Osteoblast (primary cell): ENCODE measurements at places on chromosomes 1 and 21. TPM values are rescaled to one million over a fixed set of nuclear protein-coding genes. Genes with fewer than 3 reads are reported as not detected.

- no peaks in the 10 kb centered on the region for H3K4me1 ChIP-seq
- no peaks in the 10 kb centered on the region for H3K27me3 ChIP-seq
- no peak overlapping the region for H3K27ac ChIP-seq
- no peak overlapping the region for H3K4me3 ChIP-seq
- no peak for DNase-seq
- H3K36me3 ChIP-seq = no peaks in the 10 kb centered on the region
These were observed 237.3 kb downstream of the S1PR1 start for GRCh38 chr1:101474039-101474665.

DNA sequence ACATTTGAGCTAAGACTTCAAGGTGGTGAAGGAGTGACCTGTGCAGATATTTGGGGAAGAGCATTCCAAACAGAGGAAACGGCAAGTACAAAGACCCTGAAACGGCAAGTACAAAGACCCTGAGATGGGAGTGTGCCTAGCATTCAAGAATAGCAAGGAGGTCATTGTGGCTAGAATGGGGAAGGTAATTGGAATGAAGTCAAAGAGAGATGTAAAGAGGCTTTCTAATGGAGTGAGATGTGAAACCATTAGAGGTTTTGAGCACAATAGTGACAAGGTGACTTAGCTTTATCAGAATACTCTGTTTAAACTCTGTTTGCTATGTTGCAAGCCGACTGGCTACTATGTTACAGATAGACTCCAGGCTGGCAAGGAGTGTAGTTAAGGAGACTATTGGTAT is 4.4 kb downstream of the CDC7 start:
- peaks cover 5% of the 10 kb centered on the region for H3K36me3 ChIP-seq
- H3K4me3 ChIP-seq = no peak overlapping the region
- peaks cover 19% of the 10 kb centered on the region for H3K4me1 ChIP-seq
- no peak for DNase-seq

- no peak for DNase-seq
- no peaks in the 10 kb centered on the region for H3K4me1 ChIP-seq
- no peak overlapping the region for H3K4me3 ChIP-seq
- H3K27me3 ChIP-seq = no peaks in the 10 kb centered on the region
These were observed 1019.2 kb downstream of the TTLL7 start for GRCh38 chr1:82979593-82980236.

GRCh38 chr1:214111796-214112195 is 124.0 kb downstream of the PROX1 start:
- H3K4me3 ChIP-seq = no peak overlapping the region
- H3K27ac ChIP-seq = no peak overlapping the region
- no peaks in the 10 kb centered on the region for H3K4me1 ChIP-seq
- no peaks in the 10 kb centered on the region for H3K36me3 ChIP-seq

DNA sequence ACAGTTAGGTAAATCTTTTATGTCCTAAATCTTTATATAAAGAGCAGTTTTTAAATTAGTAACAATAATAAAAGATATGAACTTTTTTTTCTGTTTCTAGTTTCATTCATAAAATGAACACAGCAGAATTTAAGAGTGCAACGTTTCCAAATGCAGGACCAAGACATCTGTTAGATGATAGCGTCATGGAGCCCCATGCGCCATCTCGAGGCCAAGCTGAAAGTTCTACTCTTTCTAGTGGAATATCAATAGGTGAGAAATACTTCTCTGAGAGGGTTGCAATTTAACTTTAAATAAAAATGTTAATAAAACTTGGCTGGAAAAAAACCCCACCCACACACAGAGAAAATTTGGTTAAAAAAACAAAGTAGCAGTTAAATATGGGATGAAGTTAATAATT is 15.0 kb upstream of the ANGPTL1 start:
- no peak for DNase-seq
- H3K27ac ChIP-seq = no peak overlapping the region
- no peak overlapping the region for H3K4me3 ChIP-seq
- peaks cover 6% of the 10 kb centered on the region for H3K36me3 ChIP-seq

DNA sequence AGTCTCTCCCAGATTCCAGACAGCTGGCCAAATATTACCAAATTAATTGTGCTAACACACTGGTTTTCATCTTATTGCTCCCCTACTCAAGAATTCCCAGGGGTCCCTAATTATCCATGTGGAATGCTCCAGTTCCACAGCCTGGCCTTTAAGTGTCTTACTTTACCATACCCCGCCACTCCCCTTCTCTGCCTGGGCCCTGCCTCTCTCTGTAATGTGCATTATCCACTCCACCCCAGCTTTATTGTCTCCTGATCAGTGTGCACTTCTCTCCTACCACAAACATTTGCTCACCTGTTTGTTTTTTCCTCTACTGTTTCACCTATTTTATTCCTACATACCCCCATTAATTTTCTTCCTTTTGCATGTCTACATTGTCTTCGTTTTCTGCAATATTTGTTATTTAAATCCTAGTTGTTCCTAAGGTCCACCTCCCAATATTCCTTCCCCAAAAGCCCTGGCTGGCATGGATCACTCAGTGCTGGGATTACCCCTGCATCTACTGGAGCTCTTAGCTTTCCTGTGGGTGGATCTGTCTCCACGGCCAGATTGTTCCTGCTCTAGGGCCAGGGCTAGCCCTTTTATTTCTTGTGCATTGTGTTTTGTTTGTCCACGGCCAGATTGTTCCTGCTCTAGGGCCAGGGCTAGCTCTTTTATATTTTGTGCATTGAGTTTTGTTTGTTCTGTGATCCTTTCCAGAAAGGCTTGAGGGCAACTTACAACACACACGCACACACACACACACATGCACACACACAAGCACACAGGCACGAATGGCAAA is 33.4 kb upstream of the ATP1B1 start:
- H3K4me3 ChIP-seq = no peak overlapping the region
- DNase-seq = no peak
- no peaks in the 10 kb centered on the region for H3K36me3 ChIP-seq
- no peaks in the 10 kb centered on the region for H3K4me1 ChIP-seq
- H3K27me3 ChIP-seq = no peaks in the 10 kb centered on the region

ENO1 gene
- 1,079 and 1,591 TPM in 2 replicates for total RNA-seq
